ENCODE measurements at places on chromosomes 3 and 15.

DNA sequence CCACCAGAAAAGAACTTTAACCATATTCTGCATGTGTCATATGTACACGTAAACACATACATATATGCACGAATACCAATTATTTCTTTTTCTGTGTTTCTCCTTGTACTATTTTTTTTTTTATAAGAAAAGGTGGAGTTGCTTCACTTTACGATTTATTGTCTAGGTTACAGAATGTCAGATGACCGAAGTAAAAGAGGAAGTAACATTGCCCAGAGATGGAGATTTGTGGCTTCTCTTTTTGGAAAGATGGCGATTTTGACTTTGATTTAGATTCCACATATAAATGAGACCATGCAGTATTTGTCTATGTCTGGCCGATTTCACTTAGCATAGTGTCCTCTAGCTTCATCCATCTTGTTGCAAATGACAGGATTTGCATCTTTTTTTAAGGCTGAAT, 293.1 kb downstream of the SV2B start:
- DNase-seq = no peak

DNA sequence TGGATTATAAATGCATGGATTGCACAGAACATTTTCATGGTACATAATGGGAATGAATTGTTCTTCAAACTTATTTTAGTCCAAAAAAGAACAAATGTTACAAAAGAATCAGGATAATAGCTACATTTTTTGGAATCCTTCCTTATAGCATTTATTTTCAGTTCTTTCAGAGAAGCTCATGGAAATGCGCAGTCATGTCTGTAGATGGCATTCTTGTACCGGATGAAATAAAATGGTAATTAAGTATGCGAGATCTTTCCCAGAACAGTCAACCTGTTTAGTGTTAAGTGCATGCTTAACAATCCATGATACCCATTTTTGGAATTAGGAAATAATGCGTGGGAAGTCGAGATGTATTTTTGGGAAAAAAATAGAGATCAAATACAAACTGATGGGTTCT, 38.2 kb upstream of the GOLGA8B start:
- no peak for DNase-seq

DNA sequence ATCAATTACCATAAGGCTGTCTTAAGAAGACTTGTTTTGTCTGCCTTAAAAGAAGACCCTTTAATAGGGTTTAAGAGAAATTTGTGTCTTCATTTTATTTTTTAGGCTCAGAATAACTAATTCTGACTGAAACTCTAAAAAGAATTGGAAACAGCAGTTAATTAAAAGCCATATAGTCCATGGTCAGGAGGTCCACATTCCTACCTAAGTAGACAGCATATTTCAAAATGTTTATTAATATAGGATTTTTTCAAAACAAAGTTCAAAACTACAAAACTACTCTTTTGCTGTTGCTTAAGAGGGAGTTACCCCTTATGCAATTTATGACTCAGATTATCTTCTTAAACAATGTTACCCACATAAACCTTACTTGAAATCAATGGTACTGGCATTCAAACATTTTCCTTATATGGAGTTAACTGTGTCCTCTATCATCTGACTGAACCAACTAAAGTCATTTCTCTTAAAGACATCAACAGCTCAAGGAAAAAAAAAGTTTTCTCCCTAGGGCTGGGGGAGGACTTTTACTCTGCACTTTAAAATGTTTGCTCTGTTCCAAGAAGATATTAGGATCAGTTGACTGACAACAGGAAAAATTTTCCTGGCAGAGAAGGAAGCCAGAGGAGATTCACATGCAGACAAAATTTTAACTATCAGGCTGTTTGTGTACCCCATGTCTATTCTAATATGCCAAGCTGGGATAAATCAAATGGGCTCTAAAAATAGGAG, 56.8 kb upstream of the NANOGP8 start:
- no peak for DNase-seq

DNA sequence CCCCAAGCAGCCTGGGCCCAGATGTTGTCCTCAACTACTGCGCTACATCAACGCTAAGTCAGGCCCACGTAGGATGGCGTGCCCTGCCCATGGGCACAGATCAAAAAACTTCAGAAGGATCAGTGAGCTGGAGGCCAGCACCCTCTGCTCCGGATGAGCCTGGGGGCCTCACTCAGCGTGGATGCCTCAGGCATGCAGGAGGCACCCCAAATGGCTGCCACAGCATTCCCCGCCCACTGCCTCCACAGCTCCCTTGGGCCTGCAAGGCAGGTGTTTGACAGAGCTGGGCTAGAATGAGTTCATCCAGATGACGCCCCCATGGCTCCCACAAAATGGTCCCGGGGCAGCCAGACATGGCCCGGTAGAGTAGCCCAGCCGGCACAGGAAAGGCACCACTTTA, 7.1 kb downstream of the ATP2B2 start:
- DNase-seq = no peak

GRCh38 chr15:73078722-73079121, 26.5 kb downstream of the NEO1 start:
- no peak for DNase-seq

DNA sequence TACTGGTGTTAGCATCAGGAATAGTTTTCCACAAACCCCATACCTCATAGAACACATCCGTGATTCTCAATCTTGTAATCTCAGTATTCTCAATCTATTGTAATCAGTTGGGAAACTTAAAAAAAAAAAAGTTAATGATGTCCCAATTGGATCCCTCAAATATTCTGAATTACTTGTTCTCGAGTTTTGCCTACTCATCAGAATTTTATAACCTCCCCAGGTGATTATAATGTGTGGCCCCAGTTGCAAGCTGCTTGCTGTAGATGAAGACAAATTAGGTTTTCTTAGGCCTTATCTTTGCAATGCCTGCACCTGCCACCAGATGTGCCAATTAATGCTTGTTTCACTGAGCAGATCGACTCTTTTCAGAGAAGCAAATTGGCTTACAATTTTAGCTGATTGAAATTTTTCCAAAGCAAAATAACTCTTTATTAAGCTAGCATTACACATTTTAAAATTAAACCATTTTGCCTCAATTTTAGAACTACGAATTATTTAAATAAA, 19.0 kb upstream of the DIPK2A start:
- DNase-seq = no peak

DNA sequence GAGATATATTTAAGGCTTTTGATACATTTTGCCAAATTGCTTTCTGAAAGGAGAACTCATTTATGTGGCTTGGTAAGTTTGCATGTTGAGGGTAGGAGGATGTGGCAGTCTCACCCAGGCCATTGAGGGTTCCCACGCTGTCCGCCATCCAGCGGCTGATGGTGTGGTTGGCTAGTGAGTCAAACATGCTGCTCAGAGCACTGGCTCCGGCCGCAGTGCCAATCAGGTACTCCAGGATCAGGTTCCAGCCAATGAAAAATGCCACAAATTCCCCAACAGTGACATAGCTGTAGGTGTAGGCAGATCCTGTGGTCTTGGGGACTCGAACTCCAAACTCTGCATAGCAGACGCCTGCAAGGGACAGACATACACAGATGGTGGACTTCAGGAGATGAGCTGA, 82.3 kb downstream of the CLDN11 start:
- no peak for DNase-seq

- DNase-seq = no peak
Observed at GRCh38 chr3:139198929-139199328, 144.9 kb upstream of the MRPS22 start.

DNA sequence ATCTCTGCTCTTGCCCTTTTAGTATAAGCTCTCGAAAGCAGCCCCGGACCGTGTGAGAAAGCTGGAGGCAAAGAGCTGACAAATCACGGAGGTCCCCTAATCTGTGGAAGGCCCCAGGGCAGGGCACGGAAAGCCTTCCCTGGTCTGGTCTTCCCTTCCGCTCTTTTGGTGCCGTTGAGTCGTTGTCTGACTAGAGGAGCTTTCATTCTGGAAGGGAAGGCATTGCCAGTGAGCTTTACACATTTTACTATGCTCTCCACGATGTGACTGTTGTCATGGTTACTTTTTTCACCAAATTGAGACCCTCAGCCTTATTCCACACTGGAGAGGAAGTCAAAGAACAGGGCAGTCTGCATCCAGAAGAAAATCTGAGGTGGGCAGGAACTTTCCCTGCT, 71.7 kb downstream of the CYP19A1 start:
- no peak for DNase-seq

DNA sequence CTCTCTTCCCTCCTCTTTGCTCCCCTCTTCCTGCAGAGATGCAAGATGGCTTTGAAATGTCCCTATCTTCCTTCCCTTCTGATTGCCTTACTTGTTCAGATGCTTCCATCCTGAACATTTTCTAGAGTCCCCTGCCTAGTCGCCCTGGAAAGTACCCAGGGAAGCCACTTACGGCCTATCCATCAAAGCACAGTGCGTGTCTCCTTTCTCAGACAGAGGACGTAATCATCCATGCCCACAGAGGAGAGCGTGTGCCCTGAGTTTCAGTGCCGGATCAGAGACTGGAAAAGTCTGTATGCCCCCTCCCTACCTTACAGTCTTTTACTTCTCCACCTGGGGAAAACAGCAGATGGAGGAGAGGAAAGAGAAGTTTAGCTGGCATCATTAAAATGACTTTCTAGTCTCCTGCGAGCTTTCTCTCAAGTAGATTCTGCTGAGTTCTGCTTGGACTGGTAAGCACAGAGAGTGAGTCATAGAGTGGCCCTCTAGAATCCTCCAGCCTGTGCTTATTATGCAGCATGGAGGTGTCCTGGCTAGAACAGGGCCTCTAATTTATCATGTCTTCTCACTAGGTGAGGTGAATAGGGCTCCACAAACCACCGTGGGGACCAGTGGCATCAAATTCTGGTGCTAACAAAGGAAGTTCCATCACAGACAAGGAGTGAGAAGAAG, 114.6 kb downstream of the SLCO3A1 start:
- DNase-seq = peak; percentile 80

DNA sequence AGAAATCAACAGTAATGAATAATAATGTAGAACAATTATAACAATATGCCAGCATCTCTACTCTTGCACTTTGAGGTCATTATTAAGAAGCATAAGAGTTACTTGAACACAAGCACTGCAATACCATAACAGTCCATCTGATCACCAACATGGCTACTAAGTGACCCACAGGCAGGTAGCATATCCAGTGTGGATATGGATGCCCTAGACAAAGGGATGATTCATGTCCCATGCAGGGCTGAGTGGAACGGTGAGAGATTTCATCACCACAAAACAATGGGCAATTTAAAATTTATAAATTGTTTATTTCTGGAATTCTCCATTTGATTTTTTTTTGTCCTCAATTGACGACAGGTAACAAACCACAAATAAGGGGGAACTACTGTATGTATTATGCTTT, 107.7 kb upstream of the TSC22D2 start:
- no peak for DNase-seq

GRCh38 chr3:11606090-11606784, 37.5 kb downstream of the VGLL4 start:
- no peak for DNase-seq

- no peak for DNase-seq
Observed at GRCh38 chr15:63418811-63419210, 37.2 kb upstream of the CA12 start.

DNA sequence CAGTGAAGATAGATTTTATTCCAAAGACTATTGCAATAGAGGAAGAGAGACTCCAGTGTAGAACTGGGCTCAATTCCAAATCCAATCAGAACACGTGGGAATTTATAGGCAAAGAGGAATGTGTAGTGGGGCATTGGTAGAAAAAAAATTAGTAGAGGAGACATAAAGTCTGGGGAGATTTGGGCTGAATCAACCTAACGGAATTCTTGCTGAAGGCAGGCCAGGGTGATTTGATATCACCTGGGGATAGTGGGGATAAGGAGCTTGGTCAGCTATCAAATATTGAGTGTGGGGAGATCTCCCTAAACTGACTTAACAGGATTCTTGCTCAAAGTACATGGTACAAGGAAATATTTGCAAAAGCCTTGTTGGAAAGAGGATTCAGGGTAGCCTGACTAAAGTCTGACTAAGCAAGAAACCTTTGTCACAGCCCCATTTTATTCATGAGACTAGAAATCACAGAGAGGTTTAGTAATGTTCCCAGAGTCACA, 29.6 kb downstream of the SST start:
- DNase-seq = no peak

DNA sequence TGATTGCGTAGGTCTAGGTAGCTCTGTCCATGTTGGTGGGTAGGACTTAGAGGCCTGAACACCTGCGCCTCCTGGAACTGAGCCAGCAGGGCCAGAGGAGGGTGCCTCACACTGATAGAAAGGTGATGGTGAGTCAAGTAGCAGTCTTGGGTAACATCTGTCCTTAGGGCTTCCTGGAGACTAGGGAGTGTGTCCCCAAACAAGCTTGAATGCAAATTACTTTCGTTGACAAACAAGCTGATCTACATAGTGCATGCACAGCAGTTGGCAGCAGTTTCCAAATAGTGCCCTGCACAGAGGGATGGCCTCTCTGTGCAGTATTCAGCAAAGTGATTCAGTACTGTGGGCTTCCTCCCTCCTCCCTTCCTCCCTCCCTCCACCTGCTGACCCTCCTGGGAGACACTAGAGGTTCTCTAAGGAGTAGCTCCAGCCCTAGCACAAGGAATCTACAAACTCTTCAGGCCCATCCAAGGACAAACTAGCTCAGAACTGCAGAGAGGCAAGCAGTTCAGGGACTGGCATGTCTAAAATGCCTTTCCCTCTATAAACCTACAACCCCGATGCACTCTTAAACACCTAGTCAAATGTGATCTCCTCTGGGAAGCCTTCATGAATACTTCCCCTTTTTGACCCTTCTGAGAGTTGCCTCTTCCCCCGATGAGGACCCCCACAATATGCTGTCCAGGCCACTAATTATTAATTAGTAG, 61.0 kb downstream of the TLE3 start:
- DNase-seq = no peak

GRCh38 chr3:98371186-98371585, 17.5 kb downstream of the OR5K4 start:
- DNase-seq = no peak

DNA sequence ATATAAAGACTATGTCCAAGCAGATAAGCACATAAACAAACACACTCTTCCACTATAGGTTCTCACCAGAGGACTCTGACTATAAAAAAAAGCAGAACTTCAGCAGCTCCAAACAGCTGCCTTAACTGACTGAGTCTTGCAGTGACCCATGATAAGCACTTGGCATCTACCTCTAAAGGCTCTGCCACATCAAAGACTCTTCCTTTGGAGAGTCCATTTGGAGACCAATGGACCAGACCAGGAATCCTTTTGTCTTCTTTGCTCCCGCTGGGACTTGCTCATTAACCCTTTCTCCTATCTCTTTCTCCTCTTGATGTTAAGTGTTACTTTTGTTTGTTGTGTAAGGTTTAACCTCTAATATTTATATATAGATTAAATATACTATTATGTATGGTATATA, 424.1 kb downstream of the RSL24D1 start:
- no peak for DNase-seq

- no peak for DNase-seq
Observed at GRCh38 chr3:117630885-117631284, 921.3 kb downstream of the TUSC7 start.

DNA sequence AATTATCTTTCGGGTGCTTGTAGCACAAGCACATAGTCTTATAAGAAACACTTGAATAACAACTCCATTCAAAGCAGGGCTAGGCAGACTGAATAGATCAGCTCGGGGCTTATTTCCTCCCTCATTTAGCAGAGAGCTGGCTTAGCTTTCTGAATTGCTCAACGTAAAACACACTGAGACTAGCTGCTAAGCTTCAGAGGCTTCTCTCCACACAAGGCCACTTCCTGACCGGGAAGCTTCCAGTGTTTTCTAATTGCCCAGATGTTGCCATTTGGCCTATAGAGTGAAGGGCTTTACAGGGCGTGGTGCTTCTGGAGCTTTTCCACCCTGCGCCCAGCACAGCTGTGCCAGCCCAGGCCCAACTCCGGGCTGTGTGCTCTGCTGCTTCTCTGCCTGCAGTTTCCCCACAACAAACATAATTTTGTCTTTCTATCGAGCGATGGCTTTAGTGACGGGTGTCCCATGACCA, 16.6 kb downstream of the FAM240A start:
- no peak for DNase-seq

- no peak for DNase-seq
Observed at GRCh38 chr3:16142350-16143025, 32.0 kb upstream of the GALNT15 start.

Measured in thyroid gland (tissue), 4 donors.